ENCODE measurements at places on chromosomes 2 and 18.

- no peak for DNase-seq
These were observed 142.2 kb upstream of the SMAD2 start for GRCh38 chr18:48072428-48073204.

GRCh38 chr18:79917169-79917852 is 34.1 kb downstream of the SLC66A2 start:
- no peak for DNase-seq

GRCh38 chr2:134295441-134295840 is 41.6 kb downstream of the MGAT5 start:
- DNase-seq = no peak

DNA sequence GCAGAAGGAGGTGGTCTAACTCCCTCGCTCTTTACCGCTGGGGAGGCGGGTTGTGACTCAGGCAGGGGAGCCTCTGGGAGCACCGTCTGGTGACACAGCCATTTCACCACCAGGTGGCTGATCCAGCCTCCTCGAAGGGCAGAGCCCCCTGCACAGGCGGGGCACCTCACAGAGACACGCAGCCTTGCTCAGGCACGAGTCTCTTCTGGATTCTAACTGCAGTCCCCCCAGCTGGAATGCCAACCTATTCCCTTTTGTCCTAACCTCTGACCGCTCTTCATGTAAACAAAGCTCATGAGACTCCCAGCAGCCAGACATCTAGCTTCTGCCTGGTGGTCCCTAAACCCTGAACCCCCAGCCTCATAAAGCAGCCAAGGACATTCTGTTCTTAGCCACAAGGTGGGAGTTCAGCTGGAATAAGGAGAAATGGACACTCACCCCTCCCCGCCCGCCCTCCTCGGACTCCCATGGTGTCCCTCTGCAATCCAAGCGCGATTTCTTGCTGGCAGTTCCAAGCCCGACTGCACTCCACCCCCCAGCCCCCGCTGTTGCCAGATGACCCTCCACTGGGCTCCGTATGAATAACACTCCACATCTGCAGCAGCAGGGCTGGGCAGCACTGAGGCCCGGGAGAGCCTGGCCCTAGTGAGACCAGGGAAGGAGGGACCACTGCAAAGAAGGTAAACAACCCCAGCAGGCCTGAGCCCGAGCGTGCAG is 84.3 kb downstream of the TNS1 start:
- no peak for DNase-seq

DNA sequence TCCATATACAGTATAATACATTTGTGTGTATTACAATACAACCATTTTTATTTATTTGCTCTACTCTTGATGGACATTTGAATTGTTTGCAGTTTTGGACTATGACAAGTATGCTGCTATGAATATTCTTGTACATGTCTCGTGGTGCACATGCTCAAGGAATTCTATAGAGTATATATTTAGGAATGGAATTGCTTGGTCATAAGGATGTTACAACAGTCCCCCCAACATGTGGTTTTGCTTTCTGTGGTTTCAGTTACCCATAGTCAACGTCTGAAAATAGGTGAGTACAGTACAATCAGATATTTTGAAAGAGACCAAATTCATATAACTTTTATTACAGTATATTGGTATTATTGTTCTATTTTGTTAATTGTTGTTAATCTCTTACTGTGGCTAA is 24.1 kb upstream of the PLEKHM3 start:
- DNase-seq = no peak

DNA sequence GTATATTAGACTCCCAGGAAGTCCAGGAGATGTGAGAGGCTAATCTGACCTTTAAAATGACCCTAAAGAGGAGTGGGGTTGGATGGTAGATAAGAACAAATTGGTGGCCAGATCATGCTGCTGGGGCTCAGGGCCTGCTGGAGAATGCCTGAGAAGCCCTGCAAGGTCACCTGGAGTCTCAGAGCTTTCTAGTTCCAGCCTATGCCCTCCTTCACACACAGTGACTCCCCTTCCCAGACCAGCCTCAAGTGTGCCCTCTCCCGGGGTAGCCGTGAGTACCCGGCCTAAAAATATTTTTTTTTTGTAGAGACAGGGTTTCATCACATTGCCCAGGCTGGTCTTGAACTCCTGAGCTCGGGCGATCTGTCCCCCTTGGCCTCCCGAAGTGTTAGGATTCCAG is 44.2 kb upstream of the FZD5 start:
- no peak for DNase-seq

DNA sequence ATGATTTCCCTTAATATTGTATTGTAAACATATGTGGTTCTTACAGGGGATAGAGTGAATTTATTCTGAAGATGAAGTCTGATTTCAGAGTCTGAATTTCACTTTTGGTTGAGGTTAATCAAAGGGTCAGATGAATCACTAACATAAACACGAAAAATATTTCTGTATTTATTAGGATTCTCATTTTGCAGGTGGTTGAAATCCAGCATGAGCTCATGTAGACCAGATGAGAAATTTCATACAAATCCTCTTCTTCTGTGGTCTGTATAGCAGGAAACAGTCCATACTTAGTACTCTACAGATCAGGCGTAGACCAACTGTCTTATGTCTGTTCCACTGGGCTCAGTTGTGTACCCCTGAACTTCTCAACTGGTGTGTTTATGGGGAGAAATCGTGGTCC is 157.8 kb downstream of the BABAM2 start:
- DNase-seq = no peak

- DNase-seq = no peak
These were observed 757.7 kb downstream of the EPHA4 start for GRCh38 chr2:220814441-220814840.

- DNase-seq = no peak
These were observed 19.1 kb downstream of the KCNE4 start for GRCh38 chr2:223071139-223071538.

DNA sequence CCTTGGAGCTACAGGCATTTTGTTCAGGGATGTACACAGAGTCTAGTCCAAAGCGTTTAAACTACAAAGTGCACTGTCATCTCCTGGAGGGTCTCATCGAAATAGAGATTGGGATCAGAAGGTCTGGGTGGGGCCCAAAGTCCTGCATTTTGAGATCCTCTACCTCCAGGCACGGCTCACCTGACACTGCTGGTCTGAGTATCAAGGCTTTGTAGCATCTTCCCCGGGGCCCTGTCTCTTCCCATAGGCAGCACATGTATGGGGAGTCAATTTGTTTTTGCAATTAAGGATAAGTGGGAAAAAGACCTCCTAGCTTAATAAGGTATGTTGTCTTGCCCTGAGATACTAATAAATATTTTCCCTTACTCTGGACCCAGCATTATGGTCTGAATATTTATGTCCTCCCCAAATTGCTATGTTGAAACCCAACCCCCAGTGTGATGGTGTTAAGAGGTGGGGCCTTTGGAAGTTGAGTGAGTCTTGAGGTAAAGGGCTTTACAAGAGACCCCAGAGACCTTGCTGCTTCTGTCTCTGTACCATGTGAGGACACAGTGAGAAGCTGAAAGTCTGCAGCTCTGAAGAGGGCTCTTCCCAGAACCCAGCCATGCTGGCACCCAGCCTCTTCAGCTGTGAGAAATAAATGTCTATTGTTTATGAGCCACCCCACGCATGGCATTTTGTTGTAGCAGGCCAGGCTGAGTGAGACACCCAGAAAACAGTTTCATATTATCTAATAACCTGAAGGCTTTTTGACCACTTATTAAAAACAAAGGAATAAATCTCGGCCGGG is 258.7 kb upstream of the HS6ST1 start:
- DNase-seq = no peak

DNA sequence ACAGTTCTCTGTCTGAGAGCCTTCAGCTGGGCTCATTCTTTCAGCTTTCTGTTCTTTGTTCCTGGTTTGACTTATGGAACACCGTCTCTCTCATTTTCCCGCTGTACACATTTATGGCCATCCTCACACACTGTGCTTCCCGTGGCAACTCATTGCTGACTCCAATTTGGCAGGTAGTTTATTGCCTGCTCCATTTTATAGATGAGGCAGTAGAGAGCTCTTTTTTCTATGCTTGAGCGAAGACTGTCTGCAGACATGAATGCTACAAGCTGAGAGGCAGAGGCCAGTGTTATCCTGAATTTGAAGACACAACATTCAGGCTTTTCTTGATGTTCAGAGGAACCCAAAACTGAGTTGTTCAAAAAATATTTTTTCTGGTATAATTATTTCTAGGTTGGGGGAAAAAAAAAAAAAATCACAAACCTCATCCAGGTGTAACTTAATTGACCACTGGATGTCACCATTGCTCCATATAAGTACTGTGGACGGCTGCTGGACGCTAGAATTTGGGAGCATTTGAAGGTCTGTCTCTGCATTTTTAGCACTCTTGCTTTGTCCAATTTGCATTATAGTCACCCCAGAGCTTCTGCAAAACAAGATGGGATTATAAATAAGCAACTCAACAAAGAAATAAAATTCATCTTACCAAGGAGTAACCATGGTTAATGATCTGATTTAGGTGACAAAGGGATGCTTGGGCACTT is 83.5 kb downstream of the HRH4 start:
- no peak for DNase-seq

DNA sequence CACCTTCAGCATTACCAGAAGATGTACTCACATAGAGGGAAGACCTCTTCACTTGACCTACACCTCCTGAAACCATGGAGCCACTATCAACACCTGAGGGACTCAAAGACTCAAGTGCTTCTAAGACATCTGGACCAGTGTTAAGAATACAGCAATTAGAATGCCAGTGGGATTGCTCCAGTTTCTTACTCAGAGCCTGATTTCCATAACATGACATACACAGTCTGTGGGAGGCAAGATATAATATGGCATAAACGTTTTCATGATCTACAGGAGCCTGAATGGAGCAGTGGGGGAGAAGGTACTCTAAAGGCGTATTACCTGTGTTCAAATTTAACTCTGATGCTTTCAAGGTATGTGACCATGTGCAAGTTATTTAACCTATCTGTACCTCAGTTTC is 57.2 kb downstream of the ZNF385B start:
- DNase-seq = no peak

DNA sequence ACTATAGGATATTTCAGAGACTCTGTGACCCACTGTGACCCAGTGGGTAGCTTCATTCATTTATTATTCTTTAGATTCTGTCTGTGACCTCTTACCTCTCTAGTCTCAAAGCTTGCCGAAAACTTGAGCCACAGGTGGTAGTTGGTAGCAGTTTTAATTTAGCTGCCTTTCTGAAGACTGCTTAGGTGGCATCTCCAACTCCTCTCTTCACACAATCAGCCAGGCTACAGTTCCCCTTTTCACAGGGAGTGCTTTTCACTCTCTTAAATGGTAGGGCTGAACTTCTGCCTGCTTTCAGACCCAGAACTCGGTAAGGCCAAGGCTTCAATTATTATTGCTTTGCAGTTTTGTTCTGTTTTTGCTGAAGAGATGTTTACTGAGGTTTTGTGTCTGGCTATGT is 349.6 kb downstream of the ARL6IP6 start:
- DNase-seq = no peak

DNA sequence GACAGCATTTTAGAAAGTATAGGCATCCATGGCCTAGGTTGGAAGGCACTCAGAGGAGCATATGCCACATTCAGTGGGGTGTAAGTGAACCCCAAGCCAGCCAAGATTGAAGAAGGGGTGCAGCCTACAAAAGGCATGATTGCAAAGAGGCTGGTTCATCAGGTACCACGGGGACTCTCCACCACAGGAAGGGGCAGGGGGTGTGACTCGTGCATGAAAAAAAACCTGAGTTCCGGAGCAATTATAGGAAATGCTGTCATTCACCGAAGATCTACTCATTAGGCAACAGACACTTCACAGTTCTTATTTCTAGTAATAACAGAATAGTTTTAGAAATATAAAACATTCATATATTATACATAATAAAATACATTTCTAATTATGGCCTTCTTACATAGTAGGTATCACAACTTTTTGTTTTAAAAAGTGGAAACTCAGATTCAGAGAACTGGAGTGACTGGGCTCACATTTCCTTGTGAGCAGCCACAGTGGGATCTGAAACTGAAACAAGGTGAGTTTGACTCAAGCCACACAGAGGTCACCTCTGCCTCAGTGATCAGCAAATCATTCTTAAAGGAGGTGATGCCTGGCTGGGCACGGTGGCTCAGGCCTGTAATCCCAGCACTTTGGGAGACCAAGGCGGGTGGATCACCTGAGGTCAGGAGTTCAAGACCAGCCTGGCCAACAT is 188.4 kb upstream of the GYPC start:
- DNase-seq = peak; percentile 27

GRCh38 chr18:37322492-37323035 is 243.0 kb downstream of the CELF4 start:
- DNase-seq = no peak

DNA sequence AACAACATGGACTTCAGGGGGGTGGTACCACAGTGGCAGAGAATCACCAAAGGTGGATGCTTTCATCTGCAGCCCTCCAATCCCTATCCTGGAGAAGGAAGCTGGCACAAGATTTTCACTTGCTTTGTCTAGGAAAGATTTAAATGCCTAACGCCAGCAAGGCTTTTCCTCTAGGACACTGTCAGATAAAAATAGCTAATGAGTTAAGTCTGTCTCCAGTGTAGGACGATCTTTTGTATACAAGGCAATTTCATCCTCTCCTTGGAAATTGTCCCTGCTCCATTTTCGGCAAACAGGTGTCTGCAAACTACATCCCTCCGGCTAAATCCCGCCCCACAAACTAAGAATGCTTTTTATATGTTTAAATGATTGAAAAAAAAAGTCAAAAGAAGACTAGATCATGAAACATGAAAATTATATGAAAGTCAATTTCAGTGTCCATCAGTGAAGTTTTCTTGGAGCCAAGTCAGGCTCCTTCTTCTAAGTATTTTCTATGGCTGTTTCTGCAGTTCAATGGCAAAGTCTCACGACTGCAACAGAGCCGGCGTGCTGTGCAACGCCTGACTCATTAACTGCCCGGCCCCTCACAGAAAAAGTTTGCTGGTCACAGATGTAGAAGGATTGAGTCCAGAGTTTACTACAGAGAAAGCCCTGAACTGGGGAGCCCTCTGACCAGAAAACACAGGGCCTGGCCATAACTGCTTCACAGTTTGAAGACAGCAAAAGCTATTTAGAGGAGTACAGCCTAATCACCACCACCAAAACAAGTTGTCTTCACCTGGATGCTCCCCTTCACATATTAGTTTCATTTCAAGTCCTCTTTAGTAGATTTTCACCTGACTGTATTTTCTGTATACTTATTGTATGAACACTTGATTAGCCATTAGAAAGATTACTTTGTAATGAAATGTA is 52.3 kb downstream of the PIEZO2 start:
- no peak for DNase-seq

- no peak for DNase-seq
These were observed 174.7 kb downstream of the RTP5 start for GRCh38 chr2:242044313-242044590.

DNA sequence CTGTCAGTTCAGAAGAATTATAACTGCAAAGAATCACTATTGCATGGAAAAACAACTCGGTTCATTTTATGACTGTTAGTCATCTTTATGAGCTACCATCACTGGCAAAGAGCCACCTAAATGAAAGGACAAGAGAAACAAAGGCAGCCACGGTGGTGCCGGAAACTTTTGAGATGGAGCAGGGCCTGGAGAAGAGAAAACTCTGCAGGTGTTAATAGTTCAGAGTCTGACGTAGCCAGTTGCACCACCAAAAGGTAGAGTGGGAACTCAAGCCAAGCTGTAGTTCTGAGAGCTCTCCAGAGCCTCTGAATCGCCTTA is 110.9 kb downstream of the FTCDNL1 start:
- DNase-seq = no peak

Data from T-helper 1 cell (primary cell).